ENCODE measurements at places on chromosomes 3 and 15.

DNA sequence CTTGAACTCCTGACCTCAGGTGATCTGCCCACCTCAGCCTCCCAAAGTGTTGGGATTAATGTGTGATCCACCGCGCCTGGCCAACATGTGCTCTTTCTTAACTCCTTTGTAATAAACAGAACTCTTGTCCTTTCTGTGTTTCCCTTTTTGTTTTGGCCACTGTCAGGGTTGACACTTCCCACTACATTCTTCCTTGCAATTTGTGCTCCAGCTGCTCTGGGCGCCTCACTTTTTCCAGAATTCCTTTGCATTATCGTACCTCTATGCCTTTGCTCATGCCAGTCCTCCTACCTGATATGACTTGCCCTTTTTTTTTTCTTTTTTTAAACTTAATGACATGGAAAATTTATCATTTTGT lies 38.8 kb upstream of the SMAD3 start:
- no peak for DNase-seq

GRCh38 chr15:92494806-92495336 lies 101.2 kb downstream of the ST8SIA2 start:
- no peak for DNase-seq

DNA sequence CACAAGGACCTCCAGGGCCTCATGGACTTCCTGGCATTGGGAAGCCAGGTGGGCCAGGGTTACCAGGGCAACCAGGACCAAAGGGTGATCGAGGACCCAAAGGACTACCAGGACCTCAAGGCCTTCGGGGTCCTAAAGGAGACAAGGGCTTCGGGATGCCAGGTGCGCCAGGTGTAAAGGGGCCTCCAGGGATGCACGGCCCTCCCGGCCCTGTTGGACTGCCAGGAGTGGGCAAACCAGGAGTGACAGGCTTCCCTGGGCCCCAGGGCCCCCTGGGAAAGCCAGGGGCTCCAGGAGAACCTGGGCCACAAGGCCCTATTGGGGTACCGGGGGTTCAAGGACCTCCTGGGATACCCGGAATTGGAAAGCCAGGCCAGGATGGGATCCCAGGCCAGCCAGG lies 23.2 kb upstream of the CMSS1 start:
- no peak for DNase-seq

GRCh38 chr3:53828581-53828980 lies 17.6 kb downstream of the CHDH start:
- DNase-seq, result peak; percentile 75

DNA sequence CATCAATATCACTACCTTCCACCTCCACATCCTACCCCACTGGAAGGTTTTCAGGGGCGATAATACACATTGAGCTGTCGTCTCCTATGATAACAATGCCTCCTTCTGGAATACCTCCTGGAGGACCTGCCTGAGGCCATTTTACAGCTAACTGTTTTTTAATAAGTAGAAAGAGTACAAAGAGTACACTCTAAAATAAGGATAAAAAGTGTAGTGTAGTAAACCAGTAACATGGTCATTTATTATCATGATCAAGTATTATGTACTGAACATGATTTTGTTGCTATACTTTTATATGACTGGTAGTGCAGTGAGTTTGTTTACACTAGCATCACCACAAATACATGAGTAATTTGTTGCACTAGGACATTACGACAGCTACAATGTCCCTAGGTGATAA lies 46.6 kb upstream of the SSR3 start:
- no peak for DNase-seq

- no peak for DNase-seq
These were observed 56.8 kb upstream of the NANOGP8 start for GRCh38 chr15:35141743-35142471.

DNA sequence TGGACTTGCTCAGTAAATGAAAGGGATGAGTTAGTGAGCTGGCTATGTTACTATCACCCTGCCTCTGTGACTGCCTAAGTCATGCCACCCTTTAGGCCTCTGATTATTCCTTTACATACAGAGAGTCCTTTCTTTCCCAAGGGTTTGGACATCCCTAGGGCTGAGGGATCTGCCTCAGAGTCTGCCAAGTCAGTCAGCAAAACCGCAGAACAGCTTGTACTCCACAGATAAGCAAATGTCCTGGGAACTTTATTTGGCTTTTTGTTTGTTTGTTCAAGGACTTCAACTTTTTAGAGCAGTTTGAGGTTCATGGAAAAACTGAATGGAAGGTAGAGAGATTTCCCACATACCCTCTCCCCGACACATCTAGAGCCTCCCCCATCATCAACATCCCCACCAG lies 82.6 kb upstream of the TRIM42 start:
- DNase-seq, result peak; percentile 43

DNA sequence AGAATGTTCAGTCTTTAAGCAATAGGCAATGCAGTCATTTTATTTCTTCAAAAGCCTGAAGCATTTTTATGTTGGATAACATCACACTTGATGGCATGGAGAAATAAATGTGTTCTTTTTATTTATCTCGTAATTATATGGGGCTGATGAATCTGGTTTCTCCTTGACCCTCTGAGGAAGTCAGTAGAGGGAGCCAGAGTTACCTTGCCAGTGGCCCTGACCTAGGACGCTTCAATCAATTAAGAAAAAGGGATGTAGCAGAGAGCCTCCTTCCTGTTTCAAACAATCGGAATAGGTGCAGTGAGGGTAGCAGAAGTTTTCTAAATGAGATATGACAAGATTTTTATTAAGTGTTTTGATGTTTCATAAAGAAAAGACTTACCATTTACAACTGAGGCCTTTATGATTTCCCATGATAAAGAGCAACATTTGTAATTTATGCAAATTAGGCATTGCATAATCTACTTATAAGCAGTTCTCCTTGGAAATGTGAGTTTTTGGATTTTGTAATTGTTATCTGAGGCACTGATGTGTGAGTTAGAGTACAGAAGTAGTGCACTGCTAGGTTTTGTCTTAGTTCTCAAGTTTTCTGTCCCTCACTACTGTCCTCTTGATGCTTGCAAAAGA lies 129.1 kb downstream of the RAP2B start:
- peak; percentile 17 for DNase-seq

DNA sequence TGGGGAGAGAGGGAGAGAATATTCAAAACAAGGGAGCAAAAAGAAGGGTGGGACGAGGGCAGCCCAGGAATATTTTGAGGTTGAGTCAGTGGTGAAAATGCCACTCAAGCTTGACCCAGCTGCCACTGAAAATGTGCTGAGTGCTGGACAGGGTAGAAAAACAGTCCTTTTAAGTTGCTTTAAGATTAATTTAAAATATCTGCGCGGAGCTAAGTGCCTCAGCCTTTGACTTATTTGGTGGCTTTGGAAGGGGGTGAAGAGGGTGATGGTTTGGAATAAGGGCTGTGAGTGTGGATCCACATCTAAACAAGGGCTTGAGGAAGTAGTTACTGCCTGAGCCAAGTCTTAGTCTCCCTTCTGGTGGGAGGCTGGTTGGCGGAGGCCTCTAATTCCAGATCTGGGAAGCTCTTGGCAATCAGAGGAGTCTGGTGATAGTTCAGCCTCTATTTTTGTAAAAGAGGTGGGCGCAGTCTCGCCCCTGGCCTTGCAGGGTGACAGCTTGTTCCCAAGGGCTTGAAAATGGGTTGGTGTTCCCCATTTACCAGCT lies 280.8 kb upstream of the ROPN1 start:
- DNase-seq, result no peak

DNA sequence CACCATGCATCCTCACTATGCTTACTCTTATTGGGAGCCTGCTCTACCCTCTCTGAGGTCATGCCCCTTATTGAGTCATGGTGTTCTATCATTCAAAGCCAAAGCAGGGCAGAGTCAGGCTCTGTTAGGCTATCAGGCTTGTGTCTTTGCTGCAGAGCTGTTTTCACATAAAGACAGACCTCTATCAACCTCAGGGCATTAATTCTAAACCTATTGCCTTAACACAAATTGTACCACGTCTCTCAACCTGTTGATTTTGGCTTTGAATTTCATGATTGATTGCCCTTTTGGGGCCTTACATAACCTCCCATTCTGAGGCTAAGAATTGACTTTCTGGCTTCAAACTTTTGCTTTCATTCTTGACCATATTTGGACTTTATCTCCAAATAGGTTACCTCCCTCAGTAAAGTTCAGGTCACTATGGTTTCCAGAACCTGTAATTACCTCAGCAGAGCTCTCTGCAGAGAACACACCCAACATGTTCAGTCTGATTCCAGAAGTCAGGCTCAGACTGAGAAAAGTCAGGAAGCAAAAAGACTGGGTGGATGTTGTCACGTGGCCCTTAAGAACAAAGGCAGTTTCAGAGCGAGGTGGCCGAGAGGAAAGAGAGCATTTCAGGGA lies 221.4 kb upstream of the NANOGP8 start:
- no peak for DNase-seq

DNA sequence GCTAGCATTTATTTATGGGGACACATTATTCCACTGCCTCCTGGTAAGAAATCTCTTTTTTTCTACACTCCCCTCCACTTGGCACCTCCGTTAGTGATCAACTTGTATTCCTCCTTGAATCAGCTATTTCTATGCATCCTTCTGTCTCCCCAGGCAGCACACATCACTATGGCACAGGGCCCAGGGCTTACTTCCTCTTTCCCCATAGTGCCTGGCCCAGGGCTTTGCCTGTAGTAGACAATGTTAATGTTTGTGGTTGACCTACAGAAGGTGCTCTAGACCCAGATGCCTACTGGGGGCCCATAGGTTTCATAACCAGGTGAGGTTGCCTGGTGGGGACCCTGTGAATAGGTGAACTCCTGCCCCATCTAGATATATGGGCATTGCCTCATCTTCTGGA lies 44.9 kb downstream of the EPHB1 start:
- DNase-seq, result no peak

DNA sequence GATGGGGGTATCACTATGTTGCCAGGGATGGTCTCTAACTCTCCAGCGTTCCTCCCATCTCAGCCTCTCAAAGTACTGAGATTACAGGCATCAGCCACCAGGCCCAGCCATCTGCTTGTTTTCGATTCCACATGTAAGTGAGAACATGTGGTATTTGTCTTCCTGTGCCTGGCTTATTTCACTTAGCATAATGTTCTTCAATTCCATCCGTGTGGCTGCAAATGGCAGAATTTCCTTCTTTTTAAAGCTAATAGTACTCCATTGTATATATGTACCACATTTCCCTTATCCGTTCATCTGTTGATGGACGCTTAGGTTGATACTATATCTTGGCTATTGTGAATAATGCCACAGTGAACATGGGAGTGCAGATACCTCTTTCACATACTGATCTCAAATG lies 70.6 kb downstream of the ASB7 start:
- no peak for DNase-seq

GRCh38 chr3:79081335-79081734 lies 686.5 kb downstream of the ROBO1 start:
- no peak for DNase-seq

GRCh38 chr3:9099702-9100512 lies 136.6 kb upstream of the RAD18 start:
- DNase-seq, result no peak

Measured in LNCaP clone FGC (cell line).